ENCODE measurements at places on chromosomes 12 and 14. TPM values are rescaled to one million over a fixed set of nuclear protein-coding genes. Genes with fewer than 3 reads are reported as not detected.

GRCh38 chr14:32332415-32333316 lies 3.6 kb downstream of the AKAP6 start:
- no peak overlapping the region for H3K4me3 ChIP-seq
- no peaks in the 10 kb centered on the region for H3K27me3 ChIP-seq
- H3K36me3 ChIP-seq: no peaks in the 10 kb centered on the region
- no peak overlapping the region for H3K27ac ChIP-seq
- no peaks in the 10 kb centered on the region for H3K4me1 ChIP-seq

GRCh38 chr14:96514694-96515093 lies 12.5 kb downstream of the PAPOLA start:
- no peak overlapping the region for H3K27ac ChIP-seq
- H3K4me3 ChIP-seq: no peak overlapping the region
- no peaks in the 10 kb centered on the region for H3K27me3 ChIP-seq

GRCh38 chr12:109842021-109842420 lies 8.8 kb upstream of the TRPV4 start:
- H3K4me3 ChIP-seq: no peak overlapping the region
- H3K36me3 ChIP-seq: no peaks in the 10 kb centered on the region
- H3K4me1 ChIP-seq: peaks cover 14% of the 10 kb centered on the region
- no peaks in the 10 kb centered on the region for H3K27me3 ChIP-seq
- DNase-seq: no peak
- no peak overlapping the region for H3K27ac ChIP-seq

- no peaks in the 10 kb centered on the region for H3K27me3 ChIP-seq
- peaks cover 33% of the 10 kb centered on the region for H3K4me1 ChIP-seq
- H3K36me3 ChIP-seq: peaks cover 50% of the 10 kb centered on the region
- no peak overlapping the region for H3K4me3 ChIP-seq
- no peak overlapping the region for H3K27ac ChIP-seq
These were observed 6.1 kb downstream of the KMT2D start for GRCh38 chr12:49054524-49054923.

- H3K27ac ChIP-seq: no peak overlapping the region
- peaks cover 4% of the 10 kb centered on the region for H3K36me3 ChIP-seq
- peaks cover 12% of the 10 kb centered on the region for H3K4me1 ChIP-seq
- H3K4me3 ChIP-seq: no peak overlapping the region
These were observed 4.9 kb downstream of the AMN start for GRCh38 chr14:102927346-102927877.

DNA sequence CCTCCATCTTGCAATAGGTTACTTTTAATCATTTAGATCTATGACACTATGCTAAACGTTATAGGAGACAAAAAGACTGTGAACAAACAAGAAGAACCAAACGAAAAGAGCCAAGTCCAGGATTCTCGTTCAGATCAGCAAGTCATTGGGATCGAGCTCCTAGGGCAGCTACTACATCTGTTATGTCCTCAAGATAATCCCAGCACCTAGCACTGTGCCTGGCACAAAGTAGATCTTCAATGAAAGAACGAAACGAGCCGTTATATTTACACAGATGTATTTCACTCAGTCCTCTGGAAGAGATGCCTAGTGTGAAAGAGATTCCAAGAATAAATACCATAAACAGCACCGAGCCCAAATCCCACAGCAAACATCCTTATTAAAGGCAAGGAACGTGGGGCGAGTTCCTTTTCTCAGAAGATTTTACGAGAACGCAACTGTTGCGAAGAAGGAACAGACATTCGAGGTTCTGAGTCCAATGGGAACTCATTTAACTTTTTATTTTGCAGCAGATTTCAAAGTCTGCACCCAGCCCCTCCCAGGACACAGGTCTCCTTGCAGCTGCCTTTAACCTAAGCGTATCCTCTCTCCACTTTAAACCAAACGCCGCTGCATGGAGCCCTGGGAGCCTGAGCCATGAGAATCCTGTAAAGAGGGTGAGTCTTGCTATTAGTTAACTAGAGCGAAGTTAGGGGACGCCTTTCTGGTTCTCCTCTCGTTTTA lies 544 bp upstream of the TDP1 start:
- peaks cover 19% of the 10 kb centered on the region for H3K4me1 ChIP-seq
- peak overlapping the region; percentile 65 for H3K27ac ChIP-seq
- H3K27me3 ChIP-seq: no peaks in the 10 kb centered on the region
- peaks cover 13% of the 10 kb centered on the region for H3K36me3 ChIP-seq

INHBC gene
- total RNA-seq: not detected

SERPINA12 gene
- total RNA-seq: not detected

ACAD10 gene
- total RNA-seq: 31.0 TPM

CIROP gene
- not detected for total RNA-seq

MYO1H gene
- not detected for total RNA-seq

Data from MCF 10A (cell line).